ENCODE measurements at places on chromosomes 1 and 21.

- DNase-seq: no peak
Observed at GRCh38 chr1:2383576-2383975, 7.8 kb downstream of the MORN1 start.

GRCh38 chr1:214615871-214616270, 12.9 kb downstream of the CENPF start:
- no peak for DNase-seq

- DNase-seq: peak; percentile 85
Observed at GRCh38 chr1:68111519-68112436, 61.4 kb upstream of the DIRAS3 start.

GRCh38 chr1:156560585-156561163, 11.7 kb downstream of the IQGAP3 start:
- DNase-seq: no peak

DNA sequence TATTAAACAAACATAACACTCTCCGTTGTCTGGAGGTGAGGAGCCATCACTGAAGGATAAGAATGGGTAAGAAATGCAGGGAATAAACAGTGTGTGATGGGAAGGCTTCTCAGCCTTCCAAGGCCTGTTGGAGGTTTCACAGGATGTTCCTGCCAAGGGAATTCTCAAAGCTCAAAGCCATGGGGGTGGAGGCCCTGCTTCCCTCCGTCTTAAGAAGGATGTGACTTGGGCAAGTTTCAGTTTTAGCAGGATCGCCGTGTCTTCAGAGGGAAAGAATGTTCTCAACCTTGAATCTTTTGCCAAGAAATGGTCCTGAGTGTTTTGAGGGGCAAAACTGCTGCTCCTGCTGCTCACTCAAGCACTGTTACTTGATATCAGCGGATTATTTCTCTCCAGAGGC, 41.7 kb upstream of the IL20 start:
- no peak for DNase-seq

DNA sequence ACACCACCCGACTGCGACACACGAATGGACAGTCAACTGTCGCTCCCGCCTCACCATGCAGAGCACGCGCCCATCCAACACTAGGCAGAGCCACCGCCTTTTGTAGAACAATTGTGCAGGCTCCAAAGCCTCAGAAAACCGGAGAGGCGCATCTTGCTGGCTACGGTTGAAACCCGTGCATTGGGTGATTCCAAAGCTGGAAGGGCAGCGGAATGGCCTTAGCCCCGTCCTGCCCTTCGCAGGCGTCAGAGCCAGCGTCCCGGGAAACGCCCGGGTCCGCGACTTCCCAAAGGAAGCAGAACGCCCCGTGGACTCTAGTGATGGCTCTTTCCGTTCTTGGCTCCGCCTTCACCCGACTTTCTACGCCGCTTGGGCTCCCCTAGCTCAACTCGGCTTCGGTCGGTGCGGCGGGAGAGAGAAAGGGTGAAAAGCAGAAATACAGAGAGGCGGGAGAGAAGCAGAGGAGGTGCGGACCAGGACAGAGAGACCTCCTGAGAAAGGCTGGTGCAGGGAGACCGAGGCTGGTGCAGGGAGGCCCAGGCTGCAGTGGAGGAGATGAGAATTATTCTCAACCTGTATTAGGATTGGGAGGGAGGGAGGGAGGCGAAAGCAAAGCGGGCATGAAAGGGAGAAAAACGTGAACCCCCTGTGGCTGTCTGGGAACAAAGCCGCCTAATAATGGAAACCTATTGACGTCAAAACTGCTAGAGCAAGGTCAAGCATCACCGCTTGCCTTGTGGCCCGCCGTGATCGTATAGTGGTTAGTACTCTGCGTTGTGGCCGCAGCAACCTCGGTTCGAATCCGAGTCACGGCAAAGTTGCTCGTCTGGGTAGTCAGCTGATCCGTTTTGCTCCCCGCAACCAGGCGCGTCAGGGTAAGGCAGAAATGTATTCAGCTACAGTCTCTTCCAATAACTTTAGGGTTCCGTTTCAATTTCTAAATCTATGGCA, 99.5 kb downstream of the PRKAB2 start:
- DNase-seq: peak; percentile 2

- DNase-seq: peak; percentile 47
Observed at GRCh38 chr1:220189750-220190347, 82.4 kb downstream of the RAB3GAP2 start.

DNA sequence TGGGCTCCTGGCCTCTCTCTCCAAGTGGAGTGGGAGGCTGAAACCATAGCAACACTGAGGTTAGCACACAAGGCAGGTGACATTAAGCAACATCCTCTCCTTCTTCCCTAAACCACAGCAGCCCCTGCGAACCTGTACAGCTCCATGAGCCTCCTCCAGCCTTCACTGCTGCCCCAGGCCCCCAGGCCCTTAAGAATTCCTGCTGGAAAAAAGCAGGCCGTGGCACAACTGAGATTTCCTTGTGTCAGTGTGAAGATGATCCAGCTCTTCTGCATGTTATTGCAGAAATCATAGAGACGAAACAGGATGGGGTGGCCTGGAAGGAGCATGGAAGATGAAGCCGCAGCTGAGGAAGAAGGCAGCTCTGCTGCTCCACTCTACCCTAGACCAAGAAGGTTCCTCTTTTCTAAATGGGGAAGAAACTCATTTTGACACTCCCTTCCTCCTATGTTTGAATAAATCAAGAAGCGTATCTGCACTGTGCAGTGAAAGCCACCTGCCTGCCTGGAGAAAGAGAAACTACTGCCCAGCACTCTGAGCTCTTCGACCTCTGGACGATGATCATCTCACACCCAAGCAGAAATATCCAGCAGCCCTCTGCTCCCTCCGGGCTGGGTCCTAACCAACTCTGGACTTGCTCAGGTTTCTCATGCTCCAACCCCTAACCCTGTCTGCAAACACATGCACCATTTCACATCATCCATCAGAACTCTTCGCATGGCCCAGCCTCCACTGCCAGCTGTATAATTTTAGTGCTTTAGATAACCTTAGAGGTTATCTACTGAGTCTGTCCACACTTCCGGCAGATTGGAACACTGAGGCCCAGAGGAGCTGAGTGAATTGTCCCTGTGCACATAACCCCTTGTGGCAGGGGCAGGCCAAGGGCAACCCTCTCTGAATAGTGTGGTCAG, 20.7 kb downstream of the SH3BP5L start:
- DNase-seq: no peak

DNA sequence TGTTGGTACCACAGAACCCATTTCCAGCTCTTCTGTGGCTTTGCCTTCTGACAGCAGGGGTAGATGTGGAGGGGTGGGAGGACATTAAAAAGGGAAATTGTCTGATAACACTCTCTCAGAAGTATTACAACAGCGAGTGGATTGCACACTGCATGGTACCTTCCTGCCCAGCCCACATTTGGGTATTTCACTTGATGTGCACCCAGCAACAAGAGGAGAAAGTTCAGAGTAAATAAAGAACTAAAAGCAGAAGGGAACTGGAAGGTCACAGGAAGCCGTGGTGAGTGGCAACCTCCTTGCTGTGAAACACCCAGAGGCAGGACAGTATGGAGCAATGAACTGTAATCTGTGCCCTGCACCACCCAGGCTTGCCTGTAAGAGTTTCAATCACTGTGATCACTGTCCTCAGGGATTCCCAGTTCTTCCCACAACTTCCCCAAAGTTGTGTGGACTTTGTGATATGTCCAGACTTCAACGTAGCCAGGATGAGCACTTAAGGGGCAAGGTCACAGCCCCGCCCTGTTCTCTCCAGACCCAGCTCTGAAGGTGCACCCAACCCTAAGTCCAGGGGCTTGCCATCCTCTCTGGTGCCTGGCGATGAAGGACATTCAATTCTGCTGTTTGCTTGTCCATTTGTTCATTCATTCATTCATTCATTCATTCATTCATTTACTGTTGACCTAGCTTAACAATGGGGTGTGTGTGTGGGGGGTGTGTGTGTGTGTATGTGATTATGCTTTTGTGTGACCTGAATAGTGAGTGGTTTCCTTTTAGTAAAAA, 18.7 kb upstream of the F5 start:
- no peak for DNase-seq

GRCh38 chr21:34923202-34923601, 125.9 kb downstream of the RUNX1 start:
- no peak for DNase-seq

DNA sequence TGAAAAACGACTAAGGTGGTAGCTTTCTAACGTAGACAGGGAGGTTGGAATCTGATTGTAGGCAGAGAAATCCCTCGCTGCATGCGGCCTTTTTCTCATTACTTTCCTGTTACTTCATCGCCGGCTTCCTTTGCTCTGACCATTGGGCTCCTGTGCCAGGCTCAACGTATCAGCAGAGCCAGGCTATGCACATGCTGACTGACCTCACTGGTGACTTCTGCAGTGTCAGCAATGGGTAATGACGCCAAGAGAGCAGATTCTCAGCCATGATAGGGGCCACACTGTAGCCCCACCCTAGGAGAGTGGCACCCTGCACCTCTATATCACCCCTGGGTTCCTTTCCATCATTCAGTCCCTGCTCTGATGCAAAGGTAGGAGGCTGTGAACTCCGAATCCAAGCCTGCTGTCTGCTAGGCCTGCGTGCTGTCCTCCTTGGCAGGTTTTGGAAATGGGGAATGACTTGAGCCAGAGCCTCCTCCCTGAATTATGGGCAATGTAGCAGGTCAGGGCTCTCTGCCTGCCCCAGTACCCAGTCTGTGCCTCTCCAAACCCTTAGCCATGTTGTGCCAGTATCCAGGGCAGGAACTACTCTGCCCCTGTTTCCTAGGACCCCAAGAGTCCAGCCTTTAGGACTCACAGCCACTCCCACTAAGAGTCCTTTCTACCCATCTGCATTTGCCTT, 11.4 kb downstream of the PPFIA4 start:
- DNase-seq: no peak
